ENCODE measurements at places on chromosomes 4 and X. TPM values are rescaled to one million over a fixed set of nuclear protein-coding genes. Genes with fewer than 3 reads are reported as not detected.

DNA sequence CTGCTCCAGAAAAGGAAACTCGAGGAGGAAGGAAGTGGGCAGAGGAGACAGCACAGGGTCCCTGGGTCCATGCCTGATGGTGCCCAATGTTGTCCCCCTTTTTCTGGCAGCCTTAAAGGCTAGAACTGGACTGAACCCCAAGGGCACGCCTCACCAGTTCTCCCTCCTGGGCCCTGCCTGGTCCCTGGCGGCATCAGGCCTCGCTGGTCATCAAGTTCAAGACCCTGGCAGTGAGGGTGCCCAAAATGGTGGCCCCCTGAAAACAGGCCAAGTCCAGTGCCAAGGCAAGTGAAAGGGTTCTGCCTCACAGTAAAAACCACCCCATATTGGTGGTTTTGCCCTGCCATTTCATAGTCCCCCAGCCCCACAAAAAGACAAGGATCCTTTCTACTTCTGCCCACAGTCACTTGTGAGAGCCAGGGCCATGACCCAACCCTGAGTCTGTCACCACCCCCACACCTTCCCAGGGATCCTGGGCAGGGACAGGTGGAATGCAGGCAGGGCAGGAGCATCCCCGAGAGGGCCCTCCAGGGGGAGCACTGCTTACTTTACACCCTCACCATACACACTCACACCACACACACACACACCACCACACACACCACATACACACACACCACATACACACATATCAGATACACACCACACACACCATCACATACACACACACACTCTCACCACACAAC is 107.6 kb downstream of the DCTD start:
- H3K4me3 ChIP-seq: no peak overlapping the region
- H3K27me3 ChIP-seq: no peaks in the 10 kb centered on the region
- peak; percentile 15 for DNase-seq
- peaks cover 12% of the 10 kb centered on the region for H3K4me1 ChIP-seq
- H3K27ac ChIP-seq: peak overlapping the region; percentile 37

GRCh38 chr4:5746829-5747737 is 36.1 kb downstream of the EVC start:
- peaks cover 18% of the 10 kb centered on the region for H3K4me1 ChIP-seq
- H3K27ac ChIP-seq: peak overlapping the region; percentile 58
- H3K27me3 ChIP-seq: no peaks in the 10 kb centered on the region
- no peak for DNase-seq

GRCh38 chrX:75155447-75155826 is 646 bp downstream of the ABCB7 start:
- H3K27me3 ChIP-seq: no peaks in the 10 kb centered on the region
- peak overlapping the region; percentile 69 for H3K4me3 ChIP-seq
- H3K27ac ChIP-seq: peak overlapping the region; percentile 50
- no peaks in the 10 kb centered on the region for H3K36me3 ChIP-seq
- no peak for DNase-seq
- H3K4me1 ChIP-seq: no peaks in the 10 kb centered on the region

- no peak for DNase-seq
- H3K4me3 ChIP-seq: no peak overlapping the region
- H3K4me1 ChIP-seq: no peaks in the 10 kb centered on the region
- no peaks in the 10 kb centered on the region for H3K36me3 ChIP-seq
- no peak overlapping the region for H3K27ac ChIP-seq
Measured at GRCh38 chr4:173449380-173449717, 50.4 kb upstream of the SCRG1 start.

DNA sequence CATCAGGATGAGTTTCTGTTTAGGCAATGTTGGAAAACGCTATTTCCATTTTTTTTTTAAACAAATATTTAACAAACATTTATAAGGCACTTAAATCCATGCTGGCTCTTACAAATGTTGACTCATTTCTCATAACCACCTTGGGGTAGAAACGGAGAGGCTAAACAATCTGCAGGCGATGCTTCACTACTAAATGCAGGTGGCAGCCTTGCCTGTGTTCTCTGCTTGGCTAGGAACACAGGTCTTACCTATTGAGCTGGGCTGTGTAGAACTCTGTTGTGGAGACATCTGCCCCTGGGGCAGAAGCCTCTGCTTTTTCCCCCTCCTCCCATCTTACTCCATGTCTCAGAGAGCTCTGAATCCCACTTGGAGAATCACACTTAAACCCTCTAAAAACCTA is 1.4 kb upstream of the CXCL1 start:
- H3K27ac ChIP-seq: peak overlapping the region; percentile 79
- DNase-seq: peak; percentile 57
- H3K4me3 ChIP-seq: no peak overlapping the region
- peaks cover 41% of the 10 kb centered on the region for H3K4me1 ChIP-seq
- H3K36me3 ChIP-seq: no peaks in the 10 kb centered on the region

GRCh38 chr4:55157559-55158277 is 32.3 kb upstream of the KDR start:
- H3K36me3 ChIP-seq: no peaks in the 10 kb centered on the region
- no peak overlapping the region for H3K4me3 ChIP-seq

DNA sequence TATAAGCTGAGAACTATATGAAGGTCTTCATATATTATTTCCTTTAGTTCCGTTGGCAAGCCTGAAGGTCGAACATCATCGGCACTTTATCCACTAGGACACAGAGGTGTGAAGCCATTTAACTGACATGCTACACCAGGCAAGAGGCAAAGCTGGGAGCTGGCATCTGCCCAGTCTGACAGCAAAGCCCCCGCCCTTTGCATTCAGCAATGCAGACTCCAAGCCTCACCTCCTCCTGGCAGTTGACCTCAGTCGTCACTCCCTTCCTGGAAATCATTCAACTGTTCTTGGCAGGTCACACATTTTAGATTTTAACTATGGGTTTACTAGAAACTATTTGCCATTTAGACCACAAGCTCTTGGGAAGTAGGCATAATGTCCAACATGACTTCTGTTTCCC is 135.8 kb upstream of the FRG1 start:
- DNase-seq: no peak
- no peaks in the 10 kb centered on the region for H3K27me3 ChIP-seq
- no peaks in the 10 kb centered on the region for H3K36me3 ChIP-seq
- H3K4me1 ChIP-seq: no peaks in the 10 kb centered on the region
- H3K4me3 ChIP-seq: no peak overlapping the region

- H3K27ac ChIP-seq: no peak overlapping the region
- peaks cover 10% of the 10 kb centered on the region for H3K36me3 ChIP-seq
- peaks cover 7% of the 10 kb centered on the region for H3K4me1 ChIP-seq
- no peak for DNase-seq
- no peak overlapping the region for H3K4me3 ChIP-seq
- no peaks in the 10 kb centered on the region for H3K27me3 ChIP-seq
Measured at GRCh38 chr4:1367230-1367935, 20.4 kb downstream of the UVSSA start.

DNA sequence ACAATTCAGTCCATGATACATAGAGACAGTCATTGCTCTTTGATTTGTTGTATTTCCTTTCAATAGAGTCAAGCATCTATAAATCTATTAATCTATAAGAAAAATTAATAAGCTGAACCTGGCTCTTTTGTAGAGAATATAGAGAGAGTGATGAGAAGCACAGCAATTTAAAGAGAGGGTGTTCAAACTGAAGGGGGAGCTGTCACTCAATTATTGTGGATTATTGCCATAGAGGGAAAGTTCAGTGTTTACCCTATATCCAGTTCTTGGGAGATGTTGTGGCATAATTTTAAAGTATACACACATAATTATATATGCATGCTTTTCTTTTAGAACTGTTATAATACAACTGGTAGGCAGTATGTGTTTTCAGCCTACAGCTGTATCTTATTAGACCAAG is 1469.0 kb upstream of the PABPC4L start:
- H3K4me3 ChIP-seq: no peak overlapping the region
- H3K36me3 ChIP-seq: no peaks in the 10 kb centered on the region
- no peaks in the 10 kb centered on the region for H3K27me3 ChIP-seq
- DNase-seq: no peak

- H3K4me3 ChIP-seq: no peak overlapping the region
- no peak overlapping the region for H3K27ac ChIP-seq
- DNase-seq: no peak
- H3K27me3 ChIP-seq: no peaks in the 10 kb centered on the region
- peaks cover 3% of the 10 kb centered on the region for H3K36me3 ChIP-seq
Measured at GRCh38 chr4:8410066-8410625, 30.4 kb downstream of the ACOX3 start.

DNA sequence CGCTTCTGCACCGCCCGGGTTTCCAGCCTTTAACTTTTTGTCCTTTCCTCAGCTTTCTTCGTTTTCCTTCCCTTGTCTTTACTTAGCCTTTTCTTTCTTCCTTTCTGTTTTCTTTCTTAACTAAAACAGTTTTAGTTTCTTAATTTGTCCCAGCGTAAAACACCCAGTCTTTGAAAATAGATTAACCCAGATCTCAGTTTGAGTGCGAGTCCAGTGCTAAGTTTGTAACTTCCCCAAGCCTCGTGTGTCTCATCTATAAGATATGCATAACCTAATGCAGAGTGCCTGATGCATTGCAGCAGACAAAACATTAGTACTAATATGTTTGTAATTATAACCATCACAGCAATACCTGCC is 460 bp upstream of the GEMIN8 start:
- peak overlapping the region; percentile 60 for H3K4me3 ChIP-seq
- H3K27ac ChIP-seq: peak overlapping the region; percentile 91
- no peak for DNase-seq
- H3K36me3 ChIP-seq: no peaks in the 10 kb centered on the region

DNA sequence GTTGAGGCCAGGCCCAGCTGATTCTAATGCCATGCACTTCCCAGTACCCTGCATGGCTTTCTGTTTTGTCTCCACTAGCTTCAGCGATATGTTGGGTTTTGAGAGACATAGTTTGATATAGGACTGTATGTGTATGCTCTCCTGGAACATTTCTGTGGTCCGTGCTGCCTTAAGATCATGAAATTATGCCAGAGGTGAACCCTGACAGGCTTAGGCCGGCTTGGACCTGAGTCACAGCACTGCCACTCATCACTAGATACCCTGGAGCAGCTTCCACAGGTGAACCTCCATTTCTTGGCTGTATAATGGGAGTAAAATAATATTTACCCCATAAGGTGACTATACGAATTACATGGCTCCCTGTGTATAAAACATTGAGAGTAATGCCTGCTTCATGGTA is 6.4 kb downstream of the SGMS2 start:
- H3K36me3 ChIP-seq: no peaks in the 10 kb centered on the region
- H3K4me3 ChIP-seq: no peak overlapping the region
- no peak for DNase-seq
- H3K27ac ChIP-seq: no peak overlapping the region

DNA sequence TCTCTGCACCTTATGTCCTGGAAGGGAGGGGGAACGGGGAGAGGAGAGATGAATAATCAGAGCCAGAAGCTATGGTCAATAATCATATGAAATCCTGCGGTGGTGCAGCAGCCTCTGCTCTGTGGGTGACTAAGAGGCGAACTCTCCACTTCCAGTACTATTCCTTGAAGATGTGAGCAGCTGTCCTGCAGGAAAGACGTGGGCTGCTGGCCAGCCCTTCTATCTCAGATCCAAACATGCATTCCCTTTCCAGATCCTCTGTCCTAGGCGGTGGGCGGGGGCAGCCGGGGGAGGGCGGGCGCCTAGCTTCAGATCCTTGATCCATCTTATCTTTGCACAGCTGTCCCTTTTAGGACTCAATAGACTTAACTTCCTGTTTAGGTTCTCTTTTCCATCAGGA is 34.5 kb downstream of the SPINK2 start:
- H3K27ac ChIP-seq: no peak overlapping the region
- no peaks in the 10 kb centered on the region for H3K4me1 ChIP-seq
- DNase-seq: no peak
- peaks cover 6% of the 10 kb centered on the region for H3K27me3 ChIP-seq

- DNase-seq: no peak
- no peak overlapping the region for H3K4me3 ChIP-seq
- H3K36me3 ChIP-seq: no peaks in the 10 kb centered on the region
- no peaks in the 10 kb centered on the region for H3K4me1 ChIP-seq
- H3K27ac ChIP-seq: no peak overlapping the region
- H3K27me3 ChIP-seq: no peaks in the 10 kb centered on the region
Measured at GRCh38 chr4:139131209-139131870, 45.7 kb downstream of the ELF2 start.

DNA sequence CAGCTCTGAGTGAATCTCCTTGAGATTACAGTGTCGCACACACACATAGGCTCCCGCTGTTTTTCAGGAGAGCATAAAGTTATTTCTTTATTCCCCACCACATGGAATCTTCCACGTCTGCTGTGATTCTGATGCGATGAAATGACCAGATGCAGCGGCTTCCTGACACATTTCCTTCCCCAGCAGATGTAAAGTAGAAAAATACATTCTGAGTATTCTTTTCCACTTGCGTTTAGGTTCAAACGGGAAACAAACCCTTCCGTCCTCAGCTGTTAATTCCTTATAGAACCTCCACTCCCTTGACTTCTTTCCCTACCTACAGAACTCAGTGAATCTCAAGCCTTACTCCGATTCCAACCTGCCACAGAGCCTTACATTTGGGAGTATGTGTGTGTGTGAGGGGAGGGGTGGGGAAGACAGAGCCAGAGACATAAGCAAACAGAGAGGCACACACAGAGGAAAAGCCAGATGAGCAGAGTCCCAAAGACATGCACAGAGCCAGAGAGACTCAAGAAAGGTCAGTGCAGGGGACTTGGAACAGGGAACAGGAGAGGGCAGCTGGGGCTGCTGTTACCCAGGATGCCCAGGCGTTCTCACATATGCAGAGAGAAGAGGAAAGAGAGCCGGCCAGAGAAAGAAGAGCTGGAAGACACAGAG is 47.3 kb downstream of the SETD7 start:
- H3K4me3 ChIP-seq: no peak overlapping the region
- H3K27me3 ChIP-seq: no peaks in the 10 kb centered on the region
- H3K36me3 ChIP-seq: peaks cover 13% of the 10 kb centered on the region
- no peak for DNase-seq
- no peaks in the 10 kb centered on the region for H3K4me1 ChIP-seq

DNA sequence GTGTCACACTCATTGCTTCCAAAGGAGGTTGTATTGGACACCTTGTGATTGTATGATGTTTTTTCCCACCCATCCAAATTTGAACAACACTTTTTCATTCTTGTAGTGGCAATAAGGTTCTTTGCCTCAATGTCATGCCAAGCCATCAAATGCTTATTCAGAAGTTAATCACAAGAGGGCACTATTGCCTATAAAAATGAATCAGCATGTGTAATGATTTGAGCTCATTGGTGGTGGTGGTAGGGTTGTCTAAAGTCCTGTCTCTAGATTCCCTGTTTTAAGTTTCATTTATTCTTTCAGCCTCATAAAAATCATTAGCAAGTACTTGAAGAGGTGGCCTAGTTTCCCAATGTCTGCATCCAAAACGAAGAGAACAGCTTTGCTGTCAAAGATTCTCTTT is 37.0 kb downstream of the IRS4 start:
- no peak overlapping the region for H3K27ac ChIP-seq
- H3K27me3 ChIP-seq: no peaks in the 10 kb centered on the region
- no peaks in the 10 kb centered on the region for H3K36me3 ChIP-seq
- H3K4me1 ChIP-seq: no peaks in the 10 kb centered on the region
- peak; percentile 4 for DNase-seq

GRCh38 chr4:56871371-56871866 is 36.3 kb upstream of the REST start:
- H3K4me1 ChIP-seq: no peaks in the 10 kb centered on the region
- no peak for DNase-seq
- no peaks in the 10 kb centered on the region for H3K36me3 ChIP-seq
- no peak overlapping the region for H3K27ac ChIP-seq
- no peak overlapping the region for H3K4me3 ChIP-seq
- no peaks in the 10 kb centered on the region for H3K27me3 ChIP-seq

Gene LRAT
- polyA plus RNA-seq: 1.4 TPM

Gene PABPC5
- not detected for polyA plus RNA-seq

Data from keratinocyte (primary cell).